RWPE1 (cell line): ENCODE measurements at places on chromosomes 4 and X.

GRCh38 chr4:157025898-157026297 is 50.1 kb upstream of the GLRB start:
- no peak for DNase-seq

- DNase-seq = peak; percentile 38
Observed at GRCh38 chr4:76690011-76690905, 207.7 kb downstream of the SOWAHB start.

DNA sequence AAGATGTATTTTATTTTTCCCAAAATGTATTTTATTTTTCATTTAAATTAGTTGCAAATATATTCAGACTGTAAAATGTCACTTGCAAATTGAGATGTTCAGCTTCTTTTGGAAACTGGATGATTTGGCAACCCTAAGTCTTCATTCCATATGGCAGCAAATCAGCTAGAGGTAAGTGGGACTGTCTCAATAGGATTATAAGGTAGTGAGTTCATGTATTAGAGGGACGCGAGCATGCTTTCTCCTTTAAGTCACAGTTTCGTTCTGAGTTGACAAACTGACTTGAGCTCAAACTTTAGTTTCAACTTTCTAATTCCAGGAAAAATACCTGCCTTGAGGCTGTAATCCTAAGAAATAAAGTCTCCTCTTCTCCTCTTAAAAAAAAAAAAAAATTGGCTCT is 44.2 kb upstream of the TMEM131L start:
- DNase-seq = no peak

GRCh38 chr4:64330143-64330542 is 79.1 kb downstream of the TECRL start:
- no peak for DNase-seq

DNA sequence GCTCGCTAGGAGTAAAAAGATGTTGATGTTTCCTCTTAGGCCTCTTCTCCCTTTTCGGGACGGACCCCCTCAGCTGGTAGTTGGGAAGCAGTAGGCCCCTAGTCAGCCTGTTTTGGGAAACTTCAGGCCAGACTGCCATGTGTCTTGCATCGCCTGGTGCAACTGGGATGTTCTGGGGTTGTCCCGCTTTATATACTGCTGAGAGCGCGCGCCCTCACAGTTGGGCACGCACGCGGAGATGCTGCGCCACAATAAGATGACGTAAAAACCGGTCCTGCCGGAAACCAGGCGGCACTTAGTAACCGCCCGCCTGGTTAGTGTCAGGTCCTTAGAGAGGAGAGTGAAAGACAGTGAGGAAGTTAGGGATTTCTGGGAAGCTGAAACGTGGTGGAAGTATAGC is 231.3 kb upstream of the CT83 start:
- DNase-seq = no peak

DNA sequence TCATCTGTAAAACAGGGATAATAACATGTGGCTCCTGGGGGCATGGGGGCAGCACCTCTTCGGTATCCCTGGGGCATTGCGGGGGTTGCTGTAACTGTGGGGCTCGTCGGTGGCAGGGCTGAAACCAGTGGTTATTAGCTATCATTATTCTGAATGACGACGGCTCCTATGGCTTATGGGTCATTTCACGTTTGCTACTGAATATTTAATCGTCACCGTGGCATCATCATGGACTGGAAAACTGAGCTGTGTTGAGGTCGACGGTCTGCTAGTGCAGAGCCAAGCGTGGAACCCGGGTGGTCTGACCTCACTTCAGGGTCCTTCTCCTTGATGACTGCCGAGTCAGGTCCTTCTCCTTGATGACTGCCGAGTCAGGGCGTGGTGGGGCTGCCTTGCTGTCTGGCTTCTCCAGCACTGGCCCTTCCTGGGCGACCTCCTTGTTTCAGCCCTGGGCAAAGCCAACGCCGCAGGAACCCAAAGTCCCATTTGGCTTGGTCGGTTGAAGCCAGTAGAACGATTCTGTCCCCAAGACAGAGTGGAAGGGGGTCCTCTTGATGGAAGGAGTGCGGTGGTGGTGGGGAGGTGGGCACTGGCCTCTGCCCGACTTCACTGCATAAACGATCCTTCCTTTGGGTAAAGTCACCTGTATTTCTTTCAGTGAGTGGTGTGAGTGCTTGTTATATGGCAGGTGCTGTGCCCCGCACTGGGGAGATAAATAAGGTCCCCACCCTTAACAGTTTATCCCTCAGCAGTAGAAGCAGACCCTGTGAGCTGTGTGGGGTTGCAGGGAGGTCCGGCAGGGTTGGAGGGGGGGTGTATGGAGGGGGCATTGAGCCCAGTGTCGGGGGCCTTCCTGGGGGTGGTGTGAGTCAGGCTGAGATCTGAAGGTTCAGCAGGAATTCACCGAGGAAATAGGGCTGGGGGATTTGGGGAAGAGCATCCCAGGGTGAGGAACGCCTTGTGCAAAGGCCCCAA is 40.8 kb downstream of the PSAPL1 start:
- DNase-seq = no peak

GRCh38 chr4:67475155-67475554 is 70.1 kb downstream of the CENPC start:
- no peak for DNase-seq

GRCh38 chrX:1075741-1076140 is 136.7 kb downstream of the CRLF2 start:
- DNase-seq = no peak

- no peak for DNase-seq
Observed at GRCh38 chr4:158826057-158826456, 57.2 kb downstream of the FNIP2 start.

DNA sequence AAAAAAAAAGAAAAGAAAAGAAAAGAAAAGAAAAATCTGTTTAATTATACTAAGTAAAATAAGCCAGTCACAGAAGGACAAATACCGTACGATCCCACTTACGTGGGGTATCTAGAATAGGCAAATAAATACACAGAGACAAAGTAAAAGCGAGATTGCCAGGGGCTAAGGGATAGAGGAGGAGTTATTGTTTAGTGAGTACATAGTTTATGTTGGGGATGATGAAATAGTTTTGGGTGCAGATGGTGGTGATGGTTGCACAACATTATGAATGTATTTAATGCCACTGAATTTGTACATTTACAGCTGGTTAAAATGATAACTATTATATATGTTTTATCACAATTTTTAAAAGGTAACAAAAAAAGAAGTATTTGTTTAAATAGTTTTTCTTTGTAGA is 7.1 kb downstream of the CA5B start:
- DNase-seq = no peak

DNA sequence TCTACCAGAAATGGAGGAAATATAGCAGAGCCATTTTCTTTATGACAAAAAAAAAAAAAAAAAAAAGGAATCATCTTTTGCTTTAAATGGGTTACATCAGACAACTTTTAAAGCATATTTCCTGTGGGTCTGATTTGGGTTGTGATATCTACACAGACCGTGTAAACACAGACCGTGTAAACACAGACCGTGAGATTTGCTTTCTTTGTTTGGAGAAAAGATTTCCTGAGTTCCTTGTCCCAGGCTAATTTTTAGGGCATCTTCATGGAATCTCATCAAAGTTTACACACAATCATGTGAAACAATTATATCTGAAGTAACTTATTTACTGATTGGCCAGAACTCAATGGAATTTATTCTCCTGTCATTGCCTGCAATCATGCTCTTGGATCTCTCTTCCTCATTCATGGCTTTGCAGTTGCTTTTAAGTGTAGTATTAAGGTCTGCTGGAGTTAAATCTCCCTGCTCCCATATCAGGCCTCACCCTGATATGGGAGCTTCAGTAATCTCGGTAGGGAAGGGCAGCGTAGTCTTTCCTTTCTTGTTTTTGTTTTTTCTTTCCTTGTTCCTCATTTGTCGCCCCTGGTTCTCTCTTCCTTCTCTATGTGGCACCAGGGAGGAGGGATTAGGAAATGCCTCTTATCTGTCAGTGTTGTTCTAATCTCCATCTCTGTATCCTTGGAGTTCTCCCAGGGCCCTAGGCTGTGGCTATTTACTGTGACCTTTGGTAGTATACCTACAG is 248.6 kb upstream of the JADE1 start:
- no peak for DNase-seq

- no peak for DNase-seq
Observed at GRCh38 chr4:883377-884095, 48.6 kb downstream of the GAK start.

GRCh38 chr4:10198365-10198764 is 81.8 kb upstream of the WDR1 start:
- no peak for DNase-seq

GRCh38 chrX:7987160-7988012 is 60.2 kb upstream of the PNPLA4 start:
- no peak for DNase-seq

- DNase-seq = peak; percentile 14
Observed at GRCh38 chr4:46329118-46329976, 60.6 kb downstream of the GABRA2 start.

- DNase-seq = no peak
Observed at GRCh38 chr4:16262188-16262587, 35.9 kb upstream of the TAPT1 start.

GRCh38 chr4:158319880-158320279 is 109.6 kb downstream of the TMEM144 start:
- DNase-seq = no peak

GRCh38 chrX:150542846-150543229 is 25.6 kb upstream of the MTM1 start:
- DNase-seq = no peak

DNA sequence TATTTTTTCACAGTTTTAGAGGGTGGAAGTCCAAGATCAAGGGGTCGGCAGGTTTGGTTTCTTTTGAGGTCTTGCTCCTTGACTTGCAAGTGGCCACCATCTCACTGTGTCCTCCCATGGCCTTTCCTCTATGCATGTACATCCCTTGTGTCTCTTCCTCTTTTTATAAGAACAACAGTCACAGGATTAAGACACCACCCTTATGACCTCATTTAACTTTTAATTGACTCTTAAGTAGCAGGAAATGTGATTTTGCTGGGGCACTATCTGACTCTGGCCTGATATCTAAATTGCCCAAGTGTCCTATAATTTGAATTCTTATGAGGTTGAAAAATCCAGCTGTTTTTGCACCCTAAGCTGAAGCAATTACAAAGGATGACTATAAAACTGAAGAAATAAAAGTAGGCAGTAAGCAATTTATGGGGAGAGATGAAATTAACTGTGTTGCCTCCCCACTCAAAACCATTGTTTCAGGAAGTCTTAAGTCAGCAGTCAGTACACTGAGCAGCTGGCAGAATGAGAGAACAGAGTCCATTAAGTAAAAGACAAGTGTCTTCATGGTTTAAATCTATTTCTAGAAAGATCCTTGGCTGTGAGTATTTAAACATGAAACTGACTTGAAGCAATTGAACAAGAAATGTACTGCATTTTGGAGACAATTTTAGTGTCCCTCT is 601.3 kb downstream of the SPRY1 start:
- no peak for DNase-seq
